Stimulated activated CD4-positive, alpha-beta T cell treated with anti-CD3 and anti-CD28 coated beads, Interleukin-12 subunit alpha, Interleukin-12 subunit beta, amount 100 ng/mL, for 48 hours (primary cell): ENCODE measurements at places on chromosomes 7 and 10.

- DNase-seq = no peak
These were observed 29.0 kb downstream of the CTNNA3 start for GRCh38 chr10:67667035-67667425.

GRCh38 chr7:140773104-140773503 lies 76.6 kb downstream of the NDUFB2 start:
- DNase-seq = no peak

DNA sequence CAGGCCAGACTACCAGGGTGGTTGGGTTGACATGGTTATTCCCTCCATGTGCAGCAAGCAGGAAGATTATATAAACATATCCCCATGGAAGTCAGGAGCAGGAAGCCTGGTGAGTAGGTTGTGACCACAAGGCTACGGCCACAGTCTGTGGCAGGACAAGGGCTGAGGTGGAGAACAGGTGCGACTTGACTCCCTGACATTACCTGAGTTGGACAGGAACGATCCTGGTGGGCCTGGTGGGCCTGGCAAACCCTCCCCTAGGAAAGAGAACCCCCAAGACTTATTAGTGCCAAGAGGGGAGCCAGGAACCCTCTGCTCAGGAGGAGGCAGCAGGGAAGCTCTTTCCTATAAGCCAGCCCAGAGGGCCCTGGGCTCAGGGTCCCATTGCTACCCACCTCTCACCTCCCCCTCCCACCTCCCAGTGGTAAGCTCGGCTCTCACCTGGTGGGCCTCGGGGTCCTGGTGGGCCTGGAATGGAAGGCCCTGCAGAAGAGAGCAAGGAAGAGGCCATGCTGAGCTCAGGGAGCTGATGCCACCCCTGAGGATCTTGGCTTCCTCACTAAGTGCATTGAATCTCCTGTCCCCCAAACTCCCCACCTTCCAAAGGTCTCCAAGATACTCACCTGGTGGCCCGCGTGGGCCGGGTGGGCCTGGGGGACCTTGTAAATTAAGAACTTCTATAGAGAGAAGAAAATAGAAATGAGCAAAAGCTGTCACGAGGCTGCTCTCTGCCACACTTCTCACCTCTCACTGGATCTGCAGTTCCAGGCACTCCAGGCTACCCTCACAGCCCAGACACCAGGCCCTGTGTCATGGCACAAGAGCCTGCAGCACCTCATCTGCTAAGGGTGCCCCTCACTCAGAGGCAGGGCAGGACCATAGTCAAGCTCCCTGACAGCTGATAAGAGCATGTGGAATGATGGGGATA lies 44.6 kb downstream of the COL17A1 start:
- no peak for DNase-seq

GRCh38 chr7:12543586-12543985 lies 26.9 kb upstream of the SCIN start:
- no peak for DNase-seq

- no peak for DNase-seq
These were observed 645.2 kb upstream of the IGFBP3 start for GRCh38 chr7:46566097-46566774.

DNA sequence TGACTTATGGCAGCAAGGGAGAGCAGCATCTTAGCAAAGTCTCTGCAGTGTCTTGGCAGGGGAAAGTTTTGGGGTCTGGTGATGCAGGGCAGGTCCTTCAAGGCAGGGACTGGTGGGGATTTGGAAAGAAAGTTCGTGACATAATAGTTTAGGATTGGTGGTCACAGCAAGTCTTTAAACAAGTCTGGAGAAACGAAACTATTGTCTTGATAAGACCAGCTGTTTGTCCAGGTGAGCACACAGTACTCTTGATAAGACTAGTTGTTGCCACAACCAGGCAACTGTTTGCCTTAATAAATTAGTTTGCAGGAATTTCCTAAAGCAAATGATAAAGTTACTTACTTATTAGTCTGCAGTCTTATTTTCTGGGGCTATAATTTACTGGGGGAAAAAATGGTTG lies 136.1 kb downstream of the AKR1D1 start:
- DNase-seq = no peak

DNA sequence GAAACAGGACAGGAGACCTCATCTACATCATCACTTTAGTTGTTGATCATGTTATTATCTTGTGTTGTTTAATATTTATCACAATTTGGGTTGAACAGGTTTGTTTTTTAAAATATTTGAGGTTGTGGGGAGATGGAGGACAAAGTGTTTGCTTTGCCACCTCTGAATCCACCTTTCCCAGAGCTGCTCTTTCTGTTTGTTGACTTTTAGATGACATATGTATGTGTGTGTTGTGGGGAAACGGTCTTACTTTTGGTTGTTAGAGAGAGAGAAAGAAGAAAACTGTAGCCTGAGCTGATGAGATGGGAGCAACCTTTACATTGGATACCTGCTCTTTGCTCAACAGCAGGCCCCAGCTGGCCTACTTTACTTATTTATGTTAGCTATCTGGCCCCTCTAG lies 19.0 kb upstream of the SLC16A12 start:
- no peak for DNase-seq

DNA sequence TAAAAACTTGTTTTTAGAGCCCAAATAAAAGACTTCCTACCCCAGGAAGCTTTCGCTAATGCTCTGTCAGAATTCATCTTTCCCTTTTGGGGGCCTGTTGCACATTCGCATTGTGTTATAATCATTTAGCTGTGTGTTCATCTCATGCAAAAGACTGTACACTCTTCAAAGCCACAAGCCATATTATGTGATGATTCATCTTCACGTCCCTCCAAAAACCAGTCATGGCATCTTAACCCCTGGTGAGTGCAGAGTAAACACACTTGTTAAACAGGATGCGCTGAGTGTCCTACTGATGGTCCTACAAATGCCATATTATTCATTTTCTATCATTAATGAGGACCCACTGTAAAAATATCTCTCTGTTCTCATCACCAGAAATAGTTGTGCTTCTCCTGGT lies 235.4 kb downstream of the KIAA1217 start:
- no peak for DNase-seq
